ENCODE measurements at places on chromosomes 5 and 9.

- DNase-seq: no peak
Measured at GRCh38 chr5:167511-167910, 23.8 kb upstream of the LRRC14B start.

DNA sequence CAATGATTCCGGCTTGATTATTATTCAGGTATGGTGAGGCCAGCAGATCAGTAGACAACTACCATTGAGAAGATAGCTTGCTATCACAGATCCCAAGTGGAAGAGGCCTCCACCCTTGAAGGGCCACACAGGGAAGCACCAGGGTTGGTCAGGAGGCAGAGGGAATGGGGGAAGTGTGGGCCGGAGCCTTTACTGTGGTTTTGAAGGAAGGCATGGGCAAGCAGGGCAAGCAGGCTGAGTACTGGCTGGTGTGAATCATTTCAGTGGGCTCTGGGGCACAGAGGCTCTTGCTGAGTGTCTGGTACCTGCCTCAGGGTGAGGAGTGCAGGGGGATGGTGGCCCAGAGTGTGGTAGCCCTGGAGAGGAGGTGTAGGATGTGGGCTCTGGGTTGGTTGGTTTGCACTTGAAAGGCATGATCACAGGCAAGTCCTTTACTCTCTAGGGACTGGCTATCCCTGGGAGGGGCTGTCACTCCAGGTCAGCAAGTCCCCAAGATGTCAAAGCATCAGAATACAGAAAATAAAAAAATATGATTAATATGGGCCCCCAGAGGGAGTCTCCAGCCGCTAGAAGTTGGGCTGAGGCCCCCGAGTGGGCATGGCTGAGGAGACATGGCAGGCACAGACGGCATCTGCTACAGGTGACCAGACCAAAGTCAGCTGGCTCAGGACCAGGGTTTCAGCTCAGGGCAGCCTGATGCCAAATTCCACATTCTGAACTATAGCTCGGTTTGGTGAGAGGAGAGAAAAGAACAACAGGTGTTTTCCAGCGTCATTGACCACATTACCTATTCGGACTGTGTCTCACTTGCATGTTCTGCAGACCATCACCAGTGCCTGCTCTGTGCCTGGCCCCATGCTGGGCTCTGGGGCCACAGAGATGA lies 9.7 kb upstream of the SUSD3 start:
- no peak for DNase-seq

DNA sequence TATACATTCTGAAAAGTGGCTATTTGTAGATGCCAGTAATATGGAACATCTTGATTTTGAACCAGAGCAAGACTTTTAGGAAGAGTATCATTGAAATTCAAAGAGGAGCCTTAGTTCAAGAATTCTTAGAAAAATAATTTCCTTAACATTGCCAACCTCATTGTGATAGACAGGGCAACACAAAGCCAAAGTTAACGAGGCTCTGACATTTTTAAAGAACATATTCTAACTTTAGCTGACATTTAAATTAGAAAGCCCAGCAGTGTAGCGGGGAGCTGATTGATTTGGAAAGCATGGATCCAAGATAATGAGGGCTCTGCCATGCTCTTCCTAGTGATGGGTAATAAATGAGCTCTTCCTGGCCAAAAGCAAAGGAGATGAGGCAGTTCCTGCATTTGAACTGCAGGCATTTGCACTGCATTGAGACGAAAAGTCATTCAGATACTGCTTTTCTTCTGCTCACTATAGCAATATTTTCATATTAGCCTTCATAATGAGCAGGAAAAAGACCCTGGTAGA lies 325.0 kb downstream of the ARHGEF28 start:
- DNase-seq: peak; percentile 1

GRCh38 chr5:135632798-135633197 lies 54.0 kb upstream of the CXCL14 start:
- DNase-seq: peak; percentile 45

GRCh38 chr5:112931473-112931872 lies 9.4 kb upstream of the REEP5 start:
- DNase-seq: no peak

GRCh38 chr5:127320032-127320965 lies 29.7 kb downstream of the MEGF10 start:
- DNase-seq: no peak
